ENCODE measurements at places on chromosomes 4 and X. TPM values are rescaled to one million over a fixed set of nuclear protein-coding genes. Genes with fewer than 3 reads are reported as not detected.

The LDB2 gene
- total RNA-seq, result 52.0 TPM

- DNase-seq, result no peak
These were observed 349.3 kb upstream of the GALNT7 start for GRCh38 chr4:172819353-172819752.

The RTL9 gene
- total RNA-seq, result not detected

GRCh38 chr4:83865417-83866150 is 329.7 kb downstream of the GPAT3 start:
- DNase-seq, result no peak

The QRFPR gene
- total RNA-seq, result not detected

The GPRASP2 gene
- 4.8 TPM for total RNA-seq

The CPE gene
- total RNA-seq, result 104 TPM

GRCh38 chr4:141768954-141769353 is 132.6 kb downstream of the IL15 start:
- DNase-seq, result no peak

Data from tibial nerve (tissue), 4 donors.